Uterus (tissue), 4 donors: ENCODE measurements at places on chromosomes 13 and 19.
A peak's percentile ranks its signal among the peaks of the same experiment; 100 is the strongest.

DNA sequence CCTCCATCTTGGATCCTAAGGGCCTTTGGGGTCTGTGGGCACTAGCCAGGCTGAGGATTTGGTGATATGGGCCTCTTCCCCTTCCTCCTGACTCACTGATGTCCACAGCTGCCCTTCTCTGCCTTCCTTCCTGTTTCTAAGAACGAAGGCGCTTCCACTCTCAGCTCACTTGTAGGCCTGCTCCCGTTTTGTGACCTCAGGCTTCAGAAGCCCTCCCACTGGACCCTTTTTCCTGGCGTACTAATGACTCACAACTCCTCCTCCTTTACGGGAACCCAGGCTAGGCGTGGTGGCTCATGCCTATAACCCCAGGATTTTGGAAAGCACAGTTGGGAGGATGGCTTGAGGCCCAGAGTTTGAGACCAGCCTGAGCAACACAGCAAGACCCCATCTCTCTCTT, 55.6 kb downstream of the TMED1 start:
- H3K36me3 ChIP-seq: no peaks in the 10 kb centered on the region
- H3K4me3 ChIP-seq: no peak overlapping the region
- H3K4me1 ChIP-seq: no peaks in the 10 kb centered on the region
- peak overlapping the region; percentile 50 for H3K27ac ChIP-seq
- DNase-seq: peak; percentile 58

GRCh38 chr13:73228546-73228945, 169.7 kb downstream of the KLF5 start:
- H3K4me1 ChIP-seq: no peaks in the 10 kb centered on the region
- DNase-seq: no peak
- H3K27ac ChIP-seq: no peak overlapping the region
- no peak overlapping the region for H3K4me3 ChIP-seq

GRCh38 chr19:611481-611868, 21.8 kb downstream of the HCN2 start:
- no peak for DNase-seq
- no peak overlapping the region for H3K4me3 ChIP-seq
- no peak overlapping the region for H3K27ac ChIP-seq
- no peaks in the 10 kb centered on the region for H3K36me3 ChIP-seq

DNA sequence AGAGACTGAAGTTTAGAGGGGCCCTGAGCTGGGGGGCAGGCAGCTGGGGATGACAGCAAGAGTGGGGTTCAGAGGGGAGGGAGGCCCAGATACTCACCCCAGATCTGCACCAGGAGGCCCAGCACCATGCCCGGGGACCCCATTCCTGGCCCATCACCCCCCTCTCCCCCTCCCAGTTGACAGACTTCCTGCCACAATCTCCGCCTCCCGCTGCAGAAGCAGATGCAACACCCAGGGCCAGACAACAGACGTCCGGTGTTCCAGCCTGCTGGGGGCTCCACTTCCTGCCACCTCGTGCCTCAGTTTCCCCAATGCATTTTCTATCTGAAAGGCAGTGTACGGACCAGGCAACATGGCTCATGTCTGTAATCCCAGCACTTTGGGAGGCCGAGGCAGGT, at the start of gene TMIGD2:
TMIGD2 (minus strand) TSS at position 147 of the 398 bp plus-strand sequence; CDS start at position 143, 4 bp downstream.
- H3K4me3 ChIP-seq: no peak within 1 kb of the TSS
- H3K27ac ChIP-seq: no peak within 1 kb of the TSS
- no peaks in the 10 kb centered on the region for H3K27me3 ChIP-seq
- no peaks in the 10 kb centered on the region for H3K36me3 ChIP-seq
- no peak for DNase-seq

DNA sequence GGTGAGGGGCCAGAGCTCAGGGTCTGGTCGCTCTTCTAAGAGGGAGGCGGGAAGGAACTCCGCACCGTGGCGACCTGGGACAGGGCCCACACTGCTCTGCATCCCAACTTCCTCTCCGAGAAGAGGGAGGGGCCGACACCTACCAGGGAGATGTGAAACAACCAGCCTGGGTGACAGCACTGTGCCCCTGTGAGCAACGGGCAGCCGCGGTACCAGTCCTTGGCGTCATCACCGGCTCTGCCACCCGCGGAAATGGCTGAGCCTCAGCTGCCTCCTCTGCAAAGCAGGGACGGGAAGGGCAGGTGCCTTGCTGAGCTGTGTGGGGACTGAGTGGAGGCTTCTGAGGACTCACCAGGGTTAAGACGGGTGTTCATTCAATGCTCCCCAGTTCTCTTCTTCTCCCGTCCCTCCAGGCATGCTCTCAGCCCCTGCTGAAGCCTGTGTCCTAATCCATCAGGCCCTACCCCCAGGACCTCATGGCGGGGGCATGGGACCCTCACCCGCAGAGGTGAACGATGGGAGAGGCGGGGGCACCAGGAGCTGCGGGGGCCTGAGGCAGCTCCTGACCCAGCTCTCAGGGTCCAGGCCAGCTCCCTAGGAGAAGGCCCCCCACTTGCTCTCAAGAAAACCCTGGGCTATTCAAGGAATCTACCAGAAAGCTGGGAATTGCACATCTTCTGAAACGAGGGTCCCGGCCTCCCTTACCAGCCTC, 9.3 kb downstream of the ZNF787 start:
- H3K27ac ChIP-seq: peak overlapping the region; percentile 66
- no peaks in the 10 kb centered on the region for H3K36me3 ChIP-seq
- no peaks in the 10 kb centered on the region for H3K27me3 ChIP-seq
- no peak overlapping the region for H3K4me3 ChIP-seq
